ENCODE measurements at places on chromosomes 3 and 15.
A peak's percentile ranks its signal among the peaks of the same experiment; 100 is the strongest.

- peak; percentile 76 for DNase-seq
Measured at GRCh38 chr3:16728770-16729745, 123.8 kb upstream of the DAZL start.

GRCh38 chr15:91219206-91219605 is 119.1 kb downstream of the SV2B start:
- DNase-seq, result no peak

GRCh38 chr3:129441782-129442181 is 1.8 kb downstream of the IFT122 start:
- peak; percentile 59 for DNase-seq

- DNase-seq, result no peak
Measured at GRCh38 chr3:14534516-14535191, 5.5 kb downstream of the GRIP2 start.

- no peak for DNase-seq
Measured at GRCh38 chr3:7207125-7207524, 346.2 kb downstream of the GRM7 start.

Data from AG08395 (cell line).